ENCODE measurements at places on chromosomes 12 and 14.

- no peak for DNase-seq
These were observed 276.7 kb upstream of the SRRM4 start for GRCh38 chr12:118704527-118705241.

DNA sequence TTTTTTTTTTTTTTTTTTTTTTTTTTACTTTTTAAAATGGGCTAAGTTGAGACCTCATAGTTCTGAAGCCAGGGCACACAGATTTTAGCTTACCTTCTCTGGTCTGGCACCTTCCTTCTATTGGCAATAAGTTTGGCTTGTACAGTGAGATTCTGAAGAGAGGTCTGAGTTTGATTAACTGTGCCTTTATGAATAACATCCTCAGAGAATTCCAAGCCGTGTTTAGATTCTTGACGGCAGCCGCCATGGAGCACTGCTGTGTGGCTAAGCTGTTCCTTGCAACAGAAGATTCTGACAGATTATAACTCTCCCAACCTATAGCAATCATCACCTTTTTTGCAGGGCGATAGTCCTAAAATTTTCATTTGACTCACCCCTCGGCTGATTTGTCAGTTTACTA lies 354.9 kb upstream of the FAR2 start:
- no peak for DNase-seq

DNA sequence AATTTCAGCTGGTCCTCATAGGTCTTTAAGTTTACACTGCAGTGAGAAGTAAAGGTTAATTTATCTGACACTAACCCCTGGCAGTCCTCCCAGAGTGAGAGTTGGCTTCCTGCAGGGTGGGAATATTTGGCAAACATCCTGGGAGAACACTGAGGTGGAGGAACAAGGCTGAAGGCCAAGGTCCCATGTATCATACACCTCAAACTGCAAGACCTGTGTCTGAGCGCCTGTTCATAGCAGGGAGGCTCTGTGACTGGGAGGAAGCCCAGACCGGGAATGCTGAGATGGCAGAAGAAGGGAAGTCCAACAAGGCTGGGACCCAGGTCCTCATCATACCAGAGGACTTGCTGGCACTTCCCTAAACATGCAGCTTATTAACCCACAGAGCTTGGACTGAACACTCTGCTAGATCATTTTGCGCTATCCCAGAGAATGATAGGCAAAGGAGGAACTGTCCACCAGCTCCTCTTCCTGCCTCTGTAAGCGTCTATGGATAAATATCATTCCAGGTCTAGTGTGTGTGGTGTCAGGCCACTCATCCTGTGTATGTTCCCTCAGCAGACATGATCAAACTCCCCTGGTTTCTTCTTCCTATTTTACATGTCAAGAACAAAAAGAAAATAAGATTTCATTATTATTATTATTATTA lies 199.6 kb upstream of the CNOT2 start:
- DNase-seq: no peak

- DNase-seq: no peak
These were observed 128.7 kb upstream of the GARIN2 start for GRCh38 chr14:67060546-67060945.

GRCh38 chr14:74611650-74612349 lies at the start of gene LTBP2:
LTBP2 (minus strand) TSS chr14:74612237; CDS start chr14:74611944, 293 bp downstream.
- DNase-seq: no peak

All from activated CD8-positive, alpha-beta memory T cell treated with anti-CD3 and anti-CD28 coated beads for 1 hour (primary cell).